ENCODE measurements at places on chromosomes 2 and 18.

- DNase-seq, result peak; percentile 26
Measured at GRCh38 chr2:118495290-118495689, 352.2 kb downstream of the EN1 start.

GRCh38 chr2:160465406-160465805, 28.2 kb downstream of the RBMS1 start:
- DNase-seq, result no peak

DNA sequence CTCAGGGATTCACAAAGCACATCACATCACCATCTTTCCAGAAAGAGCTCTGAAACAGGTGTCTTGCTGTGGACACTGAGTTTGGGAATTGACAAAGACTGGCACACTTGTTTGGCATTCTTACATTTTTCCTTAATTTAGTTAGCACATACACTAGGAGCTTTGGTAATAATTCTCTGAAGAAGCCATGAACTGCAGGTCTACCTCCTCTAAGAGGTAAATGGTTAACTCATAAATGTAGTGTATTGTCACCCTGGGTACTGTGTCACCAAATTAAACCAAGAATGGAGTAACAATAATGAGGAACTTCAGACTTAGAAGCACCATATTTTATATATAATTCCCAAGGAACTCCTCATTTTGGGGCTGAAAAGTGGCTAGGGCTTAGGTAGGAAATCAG, 22.6 kb downstream of the EIF4E2 start:
- DNase-seq, result no peak

- DNase-seq, result no peak
Measured at GRCh38 chr2:201784563-201784962, 3.8 kb upstream of the ALS2 start.

- DNase-seq, result peak; percentile 5
Measured at GRCh38 chr2:158079672-158080071, 22.0 kb upstream of the UPP2 start.

GRCh38 chr2:164868563-164869419, 27.2 kb upstream of the COBLL1 start:
- no peak for DNase-seq

DNA sequence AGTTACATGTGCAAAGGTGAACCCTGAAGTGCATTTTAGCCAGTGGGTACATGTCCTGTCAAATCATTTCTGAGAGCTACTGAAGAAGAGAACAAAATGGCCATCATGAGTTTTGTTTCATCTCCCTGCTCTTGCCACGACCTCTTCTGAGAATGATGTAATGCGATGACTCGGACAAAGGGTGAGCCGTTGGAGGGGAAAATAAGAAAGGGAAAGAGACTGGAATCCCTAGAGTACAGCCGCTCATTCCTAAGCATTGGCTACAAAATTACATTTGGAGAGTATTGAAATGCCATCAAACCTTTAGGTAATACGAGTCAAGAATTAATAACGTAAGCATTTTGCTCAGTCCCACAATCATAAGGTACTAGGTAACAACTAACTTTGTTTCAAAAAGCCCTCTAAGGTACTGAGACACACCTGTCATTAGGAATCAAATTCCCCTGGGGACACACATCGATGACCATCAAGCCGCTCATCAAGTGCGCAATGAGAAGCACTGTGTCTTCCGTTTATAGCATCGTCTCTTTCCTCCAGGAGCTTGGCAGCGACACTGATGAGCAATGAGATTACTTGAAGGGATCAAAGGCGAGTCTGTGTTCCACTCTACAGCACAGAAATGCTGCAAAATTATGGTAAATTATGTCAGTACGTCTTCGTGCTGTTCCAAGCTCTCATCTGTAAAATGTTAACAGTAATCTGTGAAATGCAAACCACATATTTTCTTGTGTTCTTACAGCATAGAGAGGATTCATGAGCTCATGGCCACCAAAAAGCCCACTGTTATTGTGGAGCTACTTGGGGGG, 97.3 kb upstream of the PIEZO2 start:
- DNase-seq, result no peak

GRCh38 chr2:186693446-186693832, 421 bp upstream of the FAM171B start:
- no peak for DNase-seq

- peak; percentile 2 for DNase-seq
Measured at GRCh38 chr18:36130039-36130831, 536 bp downstream of the ELP2 start.

DNA sequence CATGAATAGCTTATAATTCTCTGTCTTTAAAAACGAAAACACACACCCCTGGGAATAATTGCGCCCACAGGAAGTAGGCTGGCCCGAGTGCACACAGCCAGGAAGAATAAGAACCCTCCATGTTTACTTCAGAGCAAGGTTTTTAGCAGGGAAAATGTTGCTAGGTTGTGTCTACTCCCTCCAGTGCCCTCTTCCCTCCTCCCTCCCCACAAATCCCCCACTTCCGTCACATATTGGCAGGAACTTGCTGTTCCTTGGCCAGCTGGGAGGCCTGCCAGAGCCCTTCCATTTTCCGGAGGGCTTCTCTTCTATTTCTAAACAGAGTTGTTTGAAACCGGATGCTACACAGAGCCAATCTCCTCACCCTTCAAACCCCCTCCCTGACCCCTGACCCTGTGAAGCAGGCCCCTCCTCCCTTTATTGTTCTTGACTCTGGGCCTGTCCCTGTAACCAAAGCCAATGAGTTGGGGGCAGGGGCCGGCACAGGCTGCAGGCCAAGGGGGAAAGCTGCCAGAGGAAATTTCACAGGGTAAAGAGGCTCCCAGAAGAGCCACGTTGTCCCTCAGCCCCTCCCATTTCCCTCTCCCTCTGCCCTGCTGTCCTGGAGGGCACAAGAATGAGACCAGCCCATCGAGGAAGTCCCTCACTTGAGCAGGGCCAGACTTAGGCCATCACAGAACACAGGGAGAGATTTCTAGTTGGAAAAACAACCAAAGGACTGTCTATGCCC, 49.8 kb upstream of the LGALSL start:
- DNase-seq, result no peak

- no peak for DNase-seq
Measured at GRCh38 chr2:101296371-101296770, 12.1 kb downstream of the RNF149 start.

DNA sequence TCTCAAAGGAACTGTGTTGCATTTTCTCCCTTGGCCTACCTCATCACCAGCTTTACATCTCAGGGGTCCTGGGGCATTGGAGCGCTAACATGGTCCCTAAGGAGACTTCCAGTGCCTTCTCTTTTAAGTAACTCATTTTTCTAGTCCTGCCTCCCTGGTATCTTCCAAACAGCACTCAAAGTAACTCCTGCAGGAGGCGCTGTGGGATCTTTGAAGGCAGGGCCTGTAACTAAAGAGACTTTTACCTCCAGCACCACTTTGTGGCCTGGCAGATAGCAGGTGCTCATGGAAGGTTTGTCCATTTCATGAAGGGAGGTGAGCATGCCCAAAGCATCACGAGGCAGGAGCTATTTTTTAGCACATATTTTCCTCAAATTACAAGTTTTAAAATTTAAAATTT, 411.0 kb upstream of the GYPC start:
- no peak for DNase-seq

DNA sequence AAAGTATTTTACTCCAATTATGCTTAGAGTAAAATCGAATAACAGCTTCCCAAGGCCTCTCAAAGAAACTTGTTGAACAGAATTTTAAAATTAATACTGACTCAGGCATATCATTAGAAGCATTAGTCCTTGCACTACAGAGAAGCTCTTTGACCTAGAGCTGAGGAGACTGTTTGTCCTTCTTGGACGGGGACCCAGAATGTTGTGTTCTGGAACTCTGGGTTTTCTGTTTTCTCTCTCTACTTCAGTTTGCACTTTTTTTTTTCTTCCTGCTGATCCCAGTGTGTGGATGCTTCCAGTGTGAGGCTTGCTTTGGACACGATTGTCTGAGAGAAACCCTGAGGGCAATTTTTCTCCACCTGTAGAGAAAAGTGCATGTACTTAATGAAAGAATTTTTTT, 847.6 kb downstream of the SOCS6 start:
- DNase-seq, result no peak

DNA sequence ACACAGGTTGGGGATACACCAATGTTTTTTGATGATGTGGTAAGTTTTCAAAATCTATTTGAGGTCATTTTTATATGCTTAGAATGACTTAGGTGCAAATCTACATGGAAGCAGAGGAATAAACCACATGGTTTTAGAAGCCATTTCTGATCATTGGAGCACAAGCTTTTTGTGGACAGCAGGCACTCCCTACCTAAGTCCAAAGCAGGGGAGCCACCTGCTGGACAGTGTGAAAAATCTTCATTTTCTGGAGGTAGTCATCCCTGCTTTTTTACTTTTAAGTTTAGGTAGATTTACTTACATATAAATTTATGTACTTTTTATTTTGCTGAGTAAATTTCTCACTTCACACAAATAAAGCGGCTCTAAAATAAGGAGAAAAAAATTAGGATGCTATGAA, 323.2 kb downstream of the PLCL1 start:
- DNase-seq, result peak; percentile 42

- no peak for DNase-seq
Measured at GRCh38 chr2:217186668-217187159, 326.9 kb upstream of the TNP1 start.

- no peak for DNase-seq
Measured at GRCh38 chr18:3753106-3753505, 303.1 kb downstream of the TGIF1 start.

DNA sequence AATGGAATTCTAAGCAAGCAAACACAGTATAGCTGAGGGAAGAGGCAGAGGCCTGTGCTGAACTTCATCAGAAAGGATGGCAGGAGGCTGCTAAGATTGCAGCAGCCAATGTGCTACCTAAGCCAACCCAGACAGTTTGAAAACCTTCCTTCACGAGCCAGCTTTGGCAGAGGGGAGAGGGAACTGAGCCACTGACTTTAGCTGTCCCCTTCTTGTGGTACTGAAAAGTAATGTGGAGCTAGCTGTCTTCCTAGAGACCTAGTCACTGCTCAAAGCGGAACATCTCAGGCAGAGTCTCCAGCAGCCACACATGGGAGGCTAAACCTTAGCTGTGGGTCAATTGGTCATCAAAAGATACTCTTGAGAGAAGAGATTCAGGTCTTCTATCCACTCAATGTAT, 419.0 kb downstream of the FBXO15 start:
- DNase-seq, result no peak

- DNase-seq, result no peak
Measured at GRCh38 chr2:32427672-32428610, 71.1 kb downstream of the BIRC6 start.

- no peak for DNase-seq
Measured at GRCh38 chr2:179172894-179173293, 91.7 kb downstream of the SESTD1 start.

- peak; percentile 61 for DNase-seq
Measured at GRCh38 chr2:64751286-64752260, 97.9 kb upstream of the SERTAD2 start.

DNA sequence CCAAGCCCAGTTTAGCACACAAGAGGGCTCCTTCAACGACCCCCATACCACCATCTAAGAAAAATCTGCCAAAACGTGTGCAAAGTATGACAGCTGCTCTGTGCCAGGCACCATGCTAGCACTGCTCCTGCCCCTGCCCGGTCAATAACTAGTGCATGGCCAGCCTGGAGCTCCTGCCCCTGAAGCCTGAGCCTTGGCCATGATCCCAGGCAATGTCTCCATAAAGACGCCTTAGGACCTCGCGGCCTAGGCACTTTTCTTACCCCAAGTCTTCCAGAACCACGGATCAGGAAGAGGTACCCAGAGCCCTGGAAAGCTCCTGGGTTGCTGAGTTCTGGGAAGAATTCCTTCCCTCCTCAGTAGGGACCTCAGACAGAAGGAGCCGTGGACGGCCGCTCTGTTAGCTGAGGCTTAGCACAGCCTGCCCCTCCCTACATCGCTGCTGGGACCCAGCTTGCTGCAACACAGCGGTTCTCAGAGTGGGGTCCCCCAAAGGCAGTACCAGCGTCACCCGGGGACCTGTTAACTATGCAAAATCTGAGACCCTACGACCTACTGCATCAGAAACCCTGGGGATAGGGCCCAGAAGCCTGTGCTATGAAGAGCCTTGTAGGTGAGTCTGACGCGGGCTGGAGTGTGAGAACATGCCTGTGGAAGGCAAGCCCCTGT, 117.8 kb upstream of the TWIST2 start:
- DNase-seq, result no peak

DNA sequence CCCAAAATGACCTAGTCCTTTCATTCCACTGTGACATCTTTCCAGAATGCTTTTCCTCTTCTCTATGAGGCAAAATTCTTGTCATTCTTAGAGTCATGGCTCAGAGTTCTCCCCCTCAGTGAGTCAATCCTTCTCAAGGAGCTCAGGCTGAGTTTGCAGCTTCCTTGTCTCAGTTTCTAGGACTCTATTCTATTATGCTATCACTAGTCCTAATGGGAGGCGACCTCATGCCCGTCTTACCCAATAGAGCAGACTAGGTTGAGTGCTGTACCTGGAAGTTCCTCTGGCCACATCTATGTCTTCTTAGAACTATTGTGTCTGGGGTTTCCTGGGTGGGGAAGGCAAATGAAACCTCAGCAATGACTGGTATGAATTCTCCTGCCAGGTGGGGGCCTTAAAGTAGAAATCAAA, 51.5 kb downstream of the HAUS1 start:
- DNase-seq, result peak; percentile 33

- DNase-seq, result no peak
Measured at GRCh38 chr2:215451012-215451756, 15.3 kb upstream of the FN1 start.

DNA sequence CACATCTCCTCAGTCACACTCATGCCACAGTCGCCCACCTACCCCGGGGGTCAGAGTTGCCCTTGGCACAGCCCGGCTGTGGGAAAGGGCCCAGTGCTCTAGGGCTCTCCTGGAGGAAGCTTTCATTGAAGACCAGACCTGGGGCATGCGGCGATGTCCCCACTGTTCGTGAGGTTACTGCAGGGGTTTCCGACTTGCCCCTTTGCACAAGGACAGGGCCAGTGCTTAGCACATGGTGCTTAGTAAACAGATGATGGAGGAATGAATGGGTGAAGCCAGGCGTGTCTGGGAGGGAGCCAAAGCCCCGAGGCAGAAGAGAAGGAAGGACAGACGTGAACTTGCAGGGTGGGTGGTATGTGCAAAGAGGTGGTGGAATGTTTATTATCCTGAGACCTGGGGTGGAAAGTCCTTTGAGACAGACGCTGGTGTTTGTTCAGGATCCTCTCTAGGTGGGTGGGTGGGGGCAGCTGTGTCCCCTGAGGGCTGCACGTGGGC, 205.9 kb upstream of the ARL4C start:
- no peak for DNase-seq

DNA sequence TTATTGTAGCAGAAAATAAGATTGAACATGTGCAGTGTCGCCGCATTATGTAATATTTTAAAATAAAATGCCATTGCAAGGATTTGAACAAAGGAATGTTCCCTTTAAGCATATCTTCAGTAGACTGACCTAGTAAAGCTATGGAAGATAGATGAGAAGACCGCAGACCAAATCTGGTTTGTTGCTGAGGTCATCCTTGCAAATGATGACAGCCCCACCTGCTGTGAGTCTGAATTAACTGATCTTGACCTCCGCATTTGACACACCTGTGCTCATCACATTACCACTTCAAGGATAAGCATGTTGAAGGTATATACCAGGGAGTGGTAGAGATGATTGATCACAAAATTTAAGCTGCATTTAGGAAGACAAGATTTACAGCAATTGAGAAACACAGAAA, 96.2 kb downstream of the NYAP2 start:
- DNase-seq, result no peak

GRCh38 chr2:69567157-69567908, 76.2 kb downstream of the AAK1 start:
- DNase-seq, result peak; percentile 11

GRCh38 chr18:33744032-33744697, 166.1 kb downstream of the ASXL3 start:
- DNase-seq, result no peak

GRCh38 chr2:69170661-69171060, 157.7 kb downstream of the ANTXR1 start:
- DNase-seq, result no peak

GRCh38 chr2:187266147-187266546, 181.9 kb downstream of the CALCRL start:
- DNase-seq, result no peak

Measured in RWPE1 (cell line).